ENCODE measurements at places on chromosomes 13 and 19.
A peak's percentile ranks its signal among the peaks of the same experiment; 100 is the strongest.

GRCh38 chr13:113410472-113411201, 42.7 kb downstream of the ADPRHL1 start:
- peak; percentile 66 for DNase-seq

DNA sequence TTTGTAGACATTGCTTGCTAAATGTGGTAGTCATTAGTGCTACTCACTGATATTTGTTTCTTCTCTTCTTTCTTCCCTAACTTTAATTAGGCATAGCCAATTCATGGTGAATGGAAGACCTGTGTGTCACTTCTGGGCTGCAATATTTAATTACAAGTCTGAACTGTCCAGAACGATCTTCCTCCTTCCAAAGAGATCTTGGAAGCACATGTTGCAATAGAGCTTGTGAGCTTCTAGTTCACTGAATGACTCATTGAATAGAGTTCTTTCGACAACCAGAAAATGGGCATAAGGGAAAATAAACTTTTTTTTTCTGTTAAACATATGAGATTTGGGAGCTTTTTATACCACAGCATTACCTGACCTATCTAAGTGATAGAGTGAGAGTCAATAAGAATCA, 1264.6 kb downstream of the PCDH9 start:
- no peak for DNase-seq

DNA sequence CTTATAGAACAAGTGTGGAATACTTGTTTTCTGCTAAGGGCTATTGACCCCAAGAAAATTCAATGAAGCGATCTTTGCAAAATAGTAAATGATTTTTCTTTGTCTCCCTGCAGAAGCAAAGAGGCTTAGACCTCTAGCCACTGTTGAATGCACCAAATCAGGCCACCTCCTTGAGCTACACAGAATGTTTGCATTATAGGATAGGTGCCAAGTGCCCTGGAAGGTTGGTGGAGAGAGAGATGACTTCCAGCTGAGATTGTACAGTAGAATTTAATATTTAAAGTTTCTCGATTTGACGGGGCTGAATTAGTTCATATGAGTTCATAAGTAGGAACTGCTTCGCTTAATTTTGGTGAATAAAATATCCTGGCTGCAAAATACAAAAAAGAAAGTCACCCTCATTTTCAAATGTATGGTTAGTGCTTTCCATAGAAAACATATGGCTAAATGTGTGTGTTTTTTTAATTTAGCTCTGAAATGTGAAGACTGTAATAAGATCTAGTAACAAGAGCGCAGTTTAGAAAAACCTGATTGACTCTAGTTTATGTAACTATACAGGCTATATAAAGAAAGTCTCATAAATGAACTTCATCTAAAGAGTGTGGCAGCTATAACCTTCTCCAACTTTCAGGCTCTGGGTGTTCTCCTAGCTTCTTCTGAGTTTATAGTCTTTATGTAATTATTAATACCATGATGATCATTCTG, 41.6 kb downstream of the LRCH1 start:
- DNase-seq, result no peak

- no peak for DNase-seq
These were observed 214.0 kb downstream of the IRS2 start for GRCh38 chr13:109572389-109572788.

DNA sequence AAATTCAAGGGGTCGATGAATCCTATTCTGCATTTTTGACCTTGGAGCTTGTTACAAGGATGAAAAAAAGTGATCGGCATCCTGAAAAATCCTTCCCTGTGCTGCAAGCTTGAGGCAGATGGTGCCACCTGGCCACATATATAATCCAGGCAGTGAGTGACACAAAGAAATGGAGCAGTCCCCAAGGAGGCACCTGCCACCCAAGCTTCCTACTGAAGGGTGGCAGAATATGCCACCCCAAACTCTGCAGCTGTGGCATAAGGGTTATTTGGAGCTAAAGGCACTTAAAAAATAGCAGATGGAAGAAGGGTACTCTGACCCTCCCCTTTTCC, 15.4 kb downstream of the TMEM272 start:
- DNase-seq, result no peak

DNA sequence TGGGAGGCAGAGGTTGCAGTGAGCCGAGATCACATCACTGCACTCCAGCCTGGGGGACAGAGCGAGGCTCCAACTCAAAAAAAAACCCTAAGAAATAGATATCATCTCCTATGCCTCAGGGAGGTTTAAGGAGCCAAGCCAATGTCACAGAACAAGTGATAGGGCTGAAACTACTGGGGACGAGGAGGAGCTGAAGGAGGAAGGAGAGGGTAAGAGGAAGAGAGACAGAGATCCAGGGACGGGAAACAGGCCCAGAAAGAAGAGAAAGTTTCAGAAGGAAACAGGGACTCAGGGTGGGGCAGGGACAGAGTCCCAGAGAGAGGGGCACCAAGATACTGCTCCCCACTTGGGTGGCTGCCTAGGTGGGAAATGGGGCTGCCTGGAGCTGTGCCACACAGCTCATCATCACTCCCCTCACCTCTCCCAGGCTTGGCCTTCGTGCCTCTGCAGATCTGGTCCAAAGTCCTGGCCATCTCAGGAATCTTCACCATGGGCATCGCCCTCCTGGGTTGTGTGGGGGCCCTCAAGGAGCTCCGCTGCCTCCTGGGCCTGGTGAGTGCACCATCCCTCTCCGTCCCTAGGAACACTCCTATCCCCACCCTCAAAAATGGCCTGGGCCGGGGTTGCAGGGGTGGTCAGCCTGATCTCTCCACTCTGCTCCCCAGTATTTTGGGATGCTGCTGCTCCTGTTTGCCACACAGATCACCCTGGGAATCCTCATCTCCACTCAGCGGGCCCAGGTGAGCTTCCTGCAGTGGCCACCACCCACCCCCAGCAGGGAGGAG, 1.5 kb downstream of the CD37 start:
- DNase-seq, result no peak

GRCh38 chr19:50475736-50476223, 527 bp upstream of the EMC10 start:
- no peak for DNase-seq

DNA sequence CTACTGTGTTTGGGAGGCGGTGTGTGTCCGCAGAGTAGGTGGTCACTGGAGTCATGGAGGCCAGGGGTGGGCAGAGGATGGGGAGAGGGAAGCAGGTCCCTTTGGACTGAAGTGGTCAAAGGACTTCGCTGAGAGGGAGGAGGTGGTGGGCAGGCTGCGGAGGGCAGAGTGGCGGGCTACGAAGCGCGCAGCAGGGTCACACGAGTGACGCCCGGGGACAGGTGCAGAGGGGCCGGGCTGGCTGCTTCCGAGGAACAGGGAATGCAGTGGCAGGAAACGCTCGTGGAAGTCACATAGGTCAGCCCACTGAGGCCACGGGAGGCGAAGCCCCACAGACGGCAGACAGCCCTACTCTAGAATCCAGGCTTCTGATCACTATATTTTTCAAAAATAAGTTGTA, 111.5 kb downstream of the URI1 start:
- DNase-seq, result no peak

DNA sequence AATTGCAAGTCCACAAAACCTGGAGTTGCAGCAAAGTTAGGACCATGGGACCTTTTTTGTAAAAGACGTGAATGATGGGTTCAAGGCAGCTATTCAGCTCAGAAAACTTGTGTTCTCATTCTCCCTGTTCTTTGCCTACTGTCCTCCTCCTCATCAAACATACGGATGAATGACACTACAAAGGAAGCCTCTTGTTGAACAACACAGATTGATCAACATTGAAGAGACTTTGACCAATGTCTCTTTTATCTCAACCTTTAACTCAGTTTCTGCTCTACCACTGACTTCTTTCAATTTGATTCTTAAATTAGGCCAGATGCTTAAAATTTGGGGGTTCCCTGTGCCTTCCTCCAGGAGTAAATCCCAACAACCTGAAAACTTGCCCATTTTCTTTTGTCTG, 27.9 kb upstream of the KLF12 start:
- no peak for DNase-seq

DNA sequence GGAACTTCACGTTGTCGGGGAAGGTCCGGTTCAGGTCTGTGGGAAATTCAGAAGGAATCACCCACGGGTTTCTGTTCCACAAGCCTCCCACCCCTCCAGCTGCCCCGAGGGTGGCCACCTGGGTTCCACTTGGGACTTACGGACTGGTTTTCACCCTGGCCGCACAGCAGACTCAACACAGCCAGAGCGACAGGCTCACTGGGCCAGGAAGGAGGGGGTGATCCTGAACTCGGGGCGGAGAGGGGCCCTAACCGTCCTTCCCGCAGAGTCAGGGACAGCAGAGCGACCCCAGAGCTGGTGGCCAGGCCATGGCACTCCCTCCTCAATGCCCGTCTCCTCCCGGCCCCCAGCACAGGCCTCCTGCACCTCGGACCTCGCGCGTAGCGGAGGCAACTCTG, 13.0 kb downstream of the GRTP1 start:
- no peak for DNase-seq

GRCh38 chr13:52896827-52897659, 48.6 kb upstream of the PCDH8 start:
- no peak for DNase-seq

DNA sequence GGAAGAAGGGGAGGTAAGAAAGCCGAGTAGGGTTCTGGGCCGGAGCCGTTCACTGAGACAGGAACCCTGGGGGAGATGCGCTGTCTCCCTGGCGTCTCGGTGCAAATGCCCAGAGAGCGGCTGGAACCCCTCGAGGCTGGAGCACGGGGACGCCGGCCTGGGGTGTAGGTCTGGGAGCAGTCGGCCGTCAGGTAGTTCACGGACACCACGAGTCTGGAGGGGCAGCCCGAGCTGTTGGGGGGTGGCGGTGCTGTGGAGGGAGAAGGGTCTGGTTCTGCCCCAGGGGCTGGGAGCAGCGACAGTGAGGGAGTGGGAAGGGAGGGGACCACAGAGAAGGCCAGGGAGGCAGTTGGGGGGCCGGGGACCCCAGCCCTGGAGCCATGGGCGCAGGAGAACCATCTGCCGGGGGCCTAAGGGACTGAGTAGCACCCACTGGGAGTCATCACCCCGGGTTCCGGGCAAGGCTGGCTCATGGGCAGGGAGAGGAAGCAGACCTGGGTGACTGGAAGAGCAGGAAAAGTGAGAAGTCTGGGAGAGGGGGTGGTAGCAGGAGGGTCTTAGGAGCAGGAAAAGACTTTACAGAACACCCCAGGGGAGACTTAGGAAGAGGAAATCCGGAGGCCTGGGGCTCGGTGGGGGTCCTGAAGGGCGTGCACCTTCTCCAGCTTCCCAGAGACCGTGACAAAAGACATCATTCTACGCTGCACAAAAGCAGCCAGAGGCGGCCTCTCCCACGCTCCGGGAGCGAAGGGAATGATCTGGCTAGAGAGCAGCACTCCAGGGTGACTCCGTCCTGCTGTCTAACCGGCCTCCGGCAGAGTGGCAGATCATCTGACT, 173.1 kb upstream of the SOX1 start:
- no peak for DNase-seq

DNA sequence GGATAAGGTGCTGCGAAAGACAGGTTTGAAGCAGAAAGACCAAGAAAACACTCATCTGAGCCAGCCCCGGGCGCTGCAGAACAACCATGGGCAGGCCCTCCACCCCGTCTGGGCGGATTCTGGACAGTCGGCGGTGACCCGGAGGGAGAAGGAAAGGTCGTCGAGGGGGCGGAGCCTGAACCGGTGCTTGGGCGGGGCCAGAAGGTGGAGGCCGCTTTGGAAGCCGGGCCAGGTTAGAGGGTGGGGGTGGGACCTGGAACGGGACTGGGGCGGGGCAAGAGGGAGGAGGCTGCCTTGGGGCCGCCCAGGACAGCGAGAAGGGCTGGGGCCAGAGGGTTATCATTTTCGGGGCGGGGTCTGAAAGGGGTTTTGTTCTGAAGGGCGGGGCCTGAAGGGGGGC, 5.0 kb upstream of the ZNF765 start:
- DNase-seq, result no peak

DNA sequence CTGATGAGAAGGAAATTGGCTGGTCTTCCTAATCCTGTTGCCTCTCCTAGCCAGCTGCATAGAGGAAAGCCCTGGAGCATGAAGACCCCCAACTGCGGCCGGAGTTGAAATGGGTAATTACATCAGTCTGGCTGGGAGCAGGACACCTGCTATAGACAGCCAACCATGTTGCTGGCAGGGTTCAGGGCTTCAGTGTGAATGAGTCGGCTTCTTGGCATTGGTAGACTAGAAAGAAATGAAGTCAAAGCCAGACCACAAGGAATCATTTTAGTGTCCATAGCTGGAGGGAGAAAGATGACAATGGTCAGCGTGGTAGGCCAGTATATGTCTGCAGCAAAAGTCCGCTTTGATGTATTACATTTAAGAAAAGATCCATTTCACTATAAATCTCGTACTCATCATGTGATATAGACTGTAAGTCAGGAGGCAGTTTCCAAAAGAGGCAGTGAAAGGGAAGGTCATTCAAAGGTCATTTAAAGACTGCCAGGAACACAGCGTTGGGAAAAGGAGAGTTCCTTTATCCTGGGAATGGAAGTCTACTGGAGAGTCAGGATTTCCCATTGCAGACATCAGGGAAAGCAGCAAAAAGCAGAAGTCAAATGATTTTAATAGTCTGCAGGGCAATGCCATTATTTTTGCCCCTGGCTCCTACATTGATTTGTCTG, 262.7 kb downstream of the DNAJC15 start:
- DNase-seq, result no peak

DNA sequence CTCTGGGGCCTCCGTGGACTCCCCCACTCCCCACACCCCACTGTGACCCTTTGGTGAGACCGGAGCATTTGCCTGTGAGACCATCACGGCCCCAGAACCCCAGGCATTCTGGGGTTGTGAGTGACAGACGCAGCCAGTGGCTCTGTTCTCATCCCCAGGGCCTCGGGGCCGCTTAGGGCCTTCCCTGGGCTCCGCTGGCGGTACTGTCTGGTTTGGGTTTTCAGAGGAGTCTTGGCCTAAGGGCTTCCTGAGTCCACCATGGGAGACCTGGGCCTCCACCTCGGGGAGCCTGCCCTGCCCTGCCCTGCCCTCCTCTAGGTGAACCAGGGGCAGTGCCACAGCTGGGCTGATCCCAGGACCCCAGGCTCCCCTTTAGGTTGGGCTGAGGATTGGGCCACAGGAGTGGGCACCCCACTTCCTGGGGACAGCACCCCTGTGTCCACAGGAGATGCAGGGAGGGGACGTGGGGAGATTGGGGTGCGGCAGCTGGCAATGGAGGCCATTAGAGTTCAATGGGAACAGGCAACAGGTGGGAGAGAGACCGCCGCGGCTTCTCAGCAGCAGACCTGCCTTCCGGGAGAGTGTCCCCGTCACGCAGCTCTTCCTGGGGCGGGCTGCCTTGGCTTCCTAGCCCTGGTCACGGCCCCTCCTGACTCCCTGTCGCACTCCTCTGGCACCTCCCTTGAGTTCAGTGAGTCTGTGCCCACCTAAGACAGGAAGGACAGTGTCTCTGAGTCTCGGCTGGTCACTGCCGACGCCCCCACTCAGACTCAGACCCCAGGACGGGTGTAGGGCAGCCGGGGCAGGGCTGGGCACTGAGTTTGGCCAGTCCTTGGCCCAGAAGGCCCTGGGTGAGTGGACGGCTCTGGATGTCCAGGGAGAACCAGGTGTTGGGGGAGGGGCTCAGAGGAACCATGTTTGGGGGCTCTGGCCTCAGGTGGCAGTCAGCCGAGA, 164.1 kb downstream of the KDM4B start:
- no peak for DNase-seq

Data from thoracic aorta (tissue), 2 donors.